Keratinocyte (primary cell): ENCODE measurements at places on chromosomes 1 and 21.

- no peak for DNase-seq
Observed at GRCh38 chr1:6001992-6002576, 9.9 kb upstream of the NPHP4 start.

DNA sequence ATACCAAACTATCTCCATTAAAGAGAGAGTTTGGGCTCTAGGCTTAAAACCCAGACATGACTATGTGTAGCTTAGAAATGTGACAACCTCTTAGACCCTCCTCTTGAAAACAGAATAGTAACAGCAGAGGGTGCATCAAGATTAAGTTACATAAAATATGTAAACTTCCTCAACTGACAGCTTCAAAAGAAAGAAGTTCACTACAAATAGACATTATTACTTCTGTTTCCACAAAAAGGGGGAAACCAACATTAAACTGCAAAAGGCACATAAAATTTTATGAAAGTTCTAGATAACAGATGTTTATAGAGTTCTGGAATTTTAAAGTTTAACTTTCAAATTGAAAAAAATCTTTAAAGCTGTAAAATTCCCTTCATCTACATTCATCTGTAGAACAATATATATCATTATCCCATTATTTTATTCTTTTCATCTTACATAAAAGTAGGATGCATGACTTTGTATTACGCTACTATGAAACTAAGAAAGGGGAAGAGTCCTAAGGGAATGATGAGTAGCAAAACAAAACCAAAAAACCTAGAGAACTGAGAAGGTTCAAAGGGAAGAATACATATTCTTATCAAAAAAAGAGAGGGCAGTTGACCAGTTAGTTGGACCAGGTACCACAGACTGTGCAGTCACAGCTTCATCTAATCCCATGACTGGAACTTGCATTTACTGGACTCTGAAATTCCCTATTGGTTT, 177.0 kb downstream of the SIPA1L2 start:
- DNase-seq, result no peak

- no peak for DNase-seq
Observed at GRCh38 chr1:22799971-22800370, 89.3 kb downstream of the EPHB2 start.

DNA sequence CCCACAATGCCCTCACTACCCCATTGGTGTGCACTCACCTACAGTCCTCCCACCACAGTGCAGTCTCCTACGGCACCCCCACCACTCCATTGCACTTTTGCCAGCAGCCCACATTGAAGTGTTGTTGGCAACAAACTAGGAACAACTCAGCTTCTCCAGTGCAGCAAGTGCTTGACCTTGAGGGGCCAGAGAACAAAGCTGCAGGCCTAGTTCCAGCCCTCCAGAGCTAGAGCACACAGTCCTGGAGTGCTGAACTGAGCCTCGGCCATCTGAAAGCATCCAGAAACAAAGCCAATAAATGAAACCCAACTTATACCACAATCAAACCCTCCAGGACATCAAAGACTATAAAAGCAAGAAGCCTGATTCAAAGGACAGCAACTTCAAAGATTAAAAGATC, 129.9 kb downstream of the C1orf94 start:
- no peak for DNase-seq

DNA sequence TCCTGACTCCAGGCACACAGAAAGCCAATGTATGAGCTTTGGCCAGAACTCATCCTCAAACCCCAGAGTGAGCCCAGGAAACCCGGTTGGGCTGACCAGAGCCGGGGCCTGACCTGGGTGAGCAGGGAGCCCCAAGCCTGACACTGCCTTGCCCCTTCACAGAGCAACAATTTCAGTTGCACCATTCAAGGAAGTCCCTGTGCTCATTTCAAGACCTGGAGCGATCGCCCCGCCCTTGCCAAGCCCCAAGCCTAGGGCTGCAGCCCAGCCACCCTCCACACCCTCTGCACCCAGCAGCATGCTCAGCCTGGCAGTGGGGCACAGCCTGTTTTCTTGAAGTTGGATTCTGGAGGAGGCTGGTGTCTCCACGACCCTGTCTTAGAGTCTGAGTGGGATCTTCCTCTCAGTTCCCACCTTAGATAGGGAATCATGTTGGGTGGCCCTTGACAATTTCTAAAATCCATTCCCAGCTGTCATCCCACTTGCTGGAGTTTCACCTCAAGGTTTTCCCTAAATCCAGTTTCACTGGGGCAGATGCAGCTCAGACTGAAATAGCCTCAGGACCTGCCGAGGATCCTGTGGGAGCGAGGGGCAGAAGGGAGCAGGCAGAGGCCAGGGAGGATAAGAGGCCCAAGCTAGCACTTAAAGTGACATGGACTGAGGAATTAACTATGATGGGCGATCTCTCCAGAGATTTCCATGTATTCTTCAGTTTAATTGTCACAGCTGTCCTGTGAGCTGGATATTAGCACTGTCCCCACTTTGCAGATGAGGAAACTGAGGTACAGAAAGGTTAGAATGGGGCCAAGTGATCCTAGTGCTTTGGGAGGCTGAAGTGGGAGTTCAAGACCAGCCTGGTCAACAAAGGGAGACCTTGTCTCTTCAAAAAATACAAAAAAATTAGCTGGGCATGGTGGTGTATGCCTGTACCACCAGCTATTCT, 2.5 kb downstream of the NBL1 start:
- no peak for DNase-seq

GRCh38 chr1:228783418-228784040, 48.2 kb downstream of the RHOU start:
- DNase-seq, result no peak

DNA sequence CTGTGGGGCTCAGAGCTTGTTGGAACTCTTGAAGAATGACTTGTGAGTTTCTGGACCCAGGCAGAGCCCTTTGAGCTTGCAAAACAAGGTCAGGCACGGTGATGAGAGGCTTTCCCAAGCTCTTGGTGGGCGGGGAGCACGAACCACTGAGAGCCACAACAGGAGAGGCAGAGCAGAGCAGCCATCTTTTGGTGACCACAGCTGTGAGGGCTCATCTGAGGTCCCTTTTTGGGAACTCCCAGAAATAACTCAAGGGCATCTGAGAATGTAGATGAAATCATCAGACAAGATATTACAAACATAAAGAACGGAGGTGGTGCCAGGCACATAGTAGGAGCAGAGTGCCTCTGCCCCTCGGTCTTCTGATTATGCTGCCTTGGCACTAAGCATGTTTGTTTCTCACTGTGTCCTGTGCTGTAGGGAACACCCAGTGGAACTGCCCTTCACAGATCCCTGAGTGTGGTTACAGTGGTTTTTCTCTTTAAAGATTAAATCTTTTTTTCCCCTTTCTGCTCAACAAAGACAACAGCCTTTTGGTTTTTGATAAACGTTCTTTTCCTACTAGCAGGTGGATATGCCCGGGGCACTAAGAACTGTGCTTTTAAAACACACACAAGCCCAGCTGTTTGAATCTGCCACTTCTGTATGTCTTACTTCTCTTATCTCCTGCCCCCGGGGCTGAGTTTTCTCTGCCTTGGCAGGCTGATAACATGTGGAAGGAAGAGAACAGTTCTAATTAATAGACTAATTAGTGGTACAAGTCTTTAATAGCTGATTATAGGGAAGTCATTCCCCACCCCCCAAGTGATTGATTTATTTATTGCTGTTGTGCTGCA, 37.7 kb downstream of the CD34 start:
- no peak for DNase-seq

DNA sequence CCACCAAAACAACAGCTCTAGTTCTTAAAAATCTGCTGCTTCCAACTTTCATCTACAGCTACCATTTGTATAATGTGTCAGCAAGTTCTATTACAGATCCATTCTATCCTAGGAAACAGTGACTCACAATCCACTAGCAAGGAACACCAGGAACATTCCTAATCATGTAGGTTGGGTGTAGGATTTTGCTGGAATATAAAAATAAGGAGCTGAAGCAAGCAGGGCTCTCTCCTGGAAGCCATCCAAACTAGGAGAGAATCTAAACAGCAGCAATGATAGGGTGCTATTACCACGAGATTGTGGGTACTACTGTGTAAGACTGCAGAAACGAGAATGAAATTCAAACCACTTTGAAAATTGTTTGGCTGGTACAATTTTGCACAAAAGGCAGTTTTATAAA, 135.0 kb downstream of the PTPN14 start:
- peak; percentile 58 for DNase-seq

- no peak for DNase-seq
Observed at GRCh38 chr1:178727014-178727895, 2.2 kb downstream of the RALGPS2 start.

DNA sequence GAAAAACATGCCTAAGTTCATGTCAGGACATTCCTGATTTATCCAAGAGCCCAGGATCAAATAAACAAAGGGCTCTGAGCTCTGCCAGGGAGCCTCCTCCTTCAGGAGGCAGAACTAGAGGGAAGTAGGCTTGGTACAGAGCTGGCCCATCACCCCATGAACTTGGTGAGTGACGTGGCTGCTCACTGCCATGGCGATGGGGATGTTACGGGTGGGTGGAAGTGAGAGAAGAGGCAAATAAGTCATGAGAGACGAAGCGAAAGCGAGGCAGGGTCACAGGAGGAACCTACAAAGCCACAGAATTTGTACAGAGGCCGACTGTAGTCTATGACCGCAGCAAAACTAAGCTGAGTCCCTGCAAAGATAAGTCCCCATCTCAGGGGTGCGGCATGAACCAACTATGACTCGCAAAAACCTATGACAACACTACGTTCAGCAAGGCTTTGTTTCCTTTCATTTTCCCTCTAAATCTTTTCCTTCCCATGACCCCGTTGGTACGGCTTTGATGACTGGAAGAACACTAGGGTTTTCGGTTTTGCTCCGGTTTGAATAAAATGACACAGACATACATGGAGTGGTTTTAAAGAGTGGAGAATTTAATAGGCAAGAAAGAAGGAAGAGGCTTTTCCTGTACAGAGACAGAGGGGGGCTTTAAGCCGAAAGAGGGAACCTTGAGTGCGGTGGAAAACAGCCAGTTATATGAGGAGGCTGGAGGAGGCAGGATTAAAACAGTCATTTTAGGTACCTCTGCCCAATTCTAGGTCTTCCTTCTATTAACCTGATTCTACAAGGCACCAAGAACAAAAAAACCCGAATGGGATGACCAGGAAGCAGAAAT, 74.1 kb downstream of the CD46 start:
- no peak for DNase-seq

GRCh38 chr1:219223496-219223895, 49.8 kb downstream of the LYPLAL1 start:
- no peak for DNase-seq

DNA sequence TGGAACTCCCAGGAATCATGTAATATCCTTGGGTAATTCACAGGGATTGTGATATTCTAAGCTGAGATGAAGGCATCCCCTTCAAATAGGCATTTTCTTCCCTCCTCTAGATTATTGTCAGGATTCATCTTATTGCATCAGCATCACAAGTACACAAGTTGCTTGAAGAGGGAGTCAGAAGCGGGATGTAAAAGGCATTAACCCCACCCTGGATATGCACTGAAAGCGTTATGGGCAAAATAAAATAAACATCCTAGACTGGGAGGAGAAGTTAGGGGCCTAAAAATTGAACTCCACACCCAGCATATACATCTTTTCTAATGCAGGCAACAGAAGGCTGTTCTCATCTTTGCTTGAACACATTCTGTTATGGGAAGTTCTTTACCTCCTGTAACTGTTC, 381.2 kb downstream of the SETD4 start:
- no peak for DNase-seq

DNA sequence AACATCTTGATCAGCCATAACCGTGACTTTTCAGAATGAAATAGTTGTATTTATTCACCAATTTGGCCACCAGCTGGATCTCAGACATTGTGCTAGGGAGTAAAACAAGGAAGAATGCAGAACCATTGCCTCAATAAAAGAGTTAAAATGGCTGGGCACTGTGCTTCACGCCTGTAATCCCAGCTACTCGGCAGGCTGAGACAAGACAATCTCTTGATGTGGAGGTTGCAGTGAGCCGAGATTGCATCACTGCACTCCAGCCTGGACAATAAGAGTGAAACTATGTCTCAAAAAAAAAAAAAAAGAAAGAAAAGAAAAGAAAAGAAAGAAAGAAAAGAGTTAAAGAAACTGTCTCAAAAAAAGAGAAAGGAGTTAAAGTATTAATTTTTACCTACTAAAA, 199.5 kb downstream of the TPR start:
- DNase-seq, result no peak

GRCh38 chr1:211895126-211895759, 64.7 kb upstream of the LPGAT1 start:
- no peak for DNase-seq

GRCh38 chr1:228804640-228805413, 69.5 kb downstream of the RHOU start:
- no peak for DNase-seq

GRCh38 chr1:20216574-20216973, 30.3 kb upstream of the PLA2G2C start:
- no peak for DNase-seq

DNA sequence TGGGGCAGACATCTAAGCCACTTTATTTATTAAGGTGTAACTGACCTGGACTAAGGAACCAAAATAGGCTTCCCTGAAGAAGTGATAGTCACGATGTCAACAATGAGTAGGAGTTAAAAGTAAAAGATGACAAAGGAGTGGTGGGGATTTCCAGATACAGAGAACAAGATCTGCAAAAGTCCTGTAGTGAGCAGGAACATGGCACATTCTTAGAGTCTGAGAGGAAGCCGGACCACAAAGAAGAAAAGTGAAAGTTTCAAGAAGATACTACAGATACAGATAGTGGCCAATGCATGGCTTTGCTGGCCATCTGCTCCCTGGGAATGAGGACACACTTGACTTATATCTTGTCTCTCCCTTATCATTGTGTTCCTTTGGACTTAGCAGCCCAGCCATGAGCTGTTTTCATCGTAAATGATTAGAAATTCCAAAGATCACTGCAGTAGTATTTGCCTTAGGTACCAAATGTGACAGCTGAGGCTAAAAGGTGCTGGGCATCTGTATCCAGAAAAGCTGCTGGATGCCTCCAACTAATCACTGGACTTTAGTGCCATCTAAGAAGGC, 302.4 kb upstream of the NR5A2 start:
- DNase-seq, result no peak

- DNase-seq, result no peak
Observed at GRCh38 chr1:78722947-78723346, 73.3 kb downstream of the IFI44 start.

DNA sequence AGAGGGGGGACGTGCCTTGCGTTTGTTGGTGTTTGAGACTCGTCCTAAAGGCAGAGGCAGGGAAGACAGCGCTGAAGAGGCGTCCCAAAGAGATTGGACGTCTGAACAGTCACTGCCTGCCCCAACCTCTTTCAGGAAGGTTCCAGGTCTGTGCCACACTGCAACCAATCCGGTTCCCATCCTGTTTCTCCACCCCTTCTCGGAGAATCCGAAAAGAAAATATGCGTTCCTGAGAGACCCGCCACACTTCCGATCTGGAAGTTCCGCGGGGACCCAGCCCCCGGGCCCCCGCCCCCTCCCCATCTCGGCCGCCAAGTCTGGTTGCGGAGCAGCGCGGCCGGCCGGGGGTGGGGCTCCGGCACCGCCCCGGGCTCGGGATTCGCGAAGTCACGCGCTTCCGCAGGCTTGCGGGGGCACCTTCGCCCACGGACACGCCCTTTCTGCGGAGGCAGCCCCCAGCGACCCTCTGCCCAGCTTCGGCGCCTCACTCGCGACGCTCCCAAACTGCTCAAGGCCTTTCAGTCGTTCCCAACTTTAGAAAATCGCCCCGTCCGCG, 124.5 kb upstream of the DPYD start:
- no peak for DNase-seq

- no peak for DNase-seq
Observed at GRCh38 chr1:67818725-67819301, 14.5 kb downstream of the GNG12 start.
